ENCODE measurements at places on chromosomes 5 and 9.

DNA sequence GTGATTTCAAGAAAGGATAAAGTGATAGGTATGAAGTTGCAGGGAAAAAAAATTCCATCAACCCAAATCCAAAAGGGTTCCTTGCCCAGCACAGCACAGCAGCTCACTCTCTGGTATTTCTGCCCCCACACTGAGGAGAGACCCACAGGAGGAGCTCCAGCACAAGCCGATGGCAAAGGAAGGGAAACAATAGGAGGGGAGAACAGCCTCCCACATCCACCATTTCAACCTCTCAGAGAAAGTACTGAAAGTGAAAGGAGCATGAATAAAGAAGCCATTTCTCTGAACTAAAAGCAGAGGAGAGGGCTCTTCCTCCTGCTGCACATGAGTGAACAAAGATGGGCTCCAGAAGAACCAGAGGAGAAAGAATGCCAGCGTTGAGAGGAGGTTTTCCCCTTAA lies 54.9 kb upstream of the ZSWIM6 start:
- no peak for DNase-seq

- DNase-seq: peak; percentile 78
These were observed 297.7 kb downstream of the CSNK1G3 start for GRCh38 chr5:123809594-123810221.

DNA sequence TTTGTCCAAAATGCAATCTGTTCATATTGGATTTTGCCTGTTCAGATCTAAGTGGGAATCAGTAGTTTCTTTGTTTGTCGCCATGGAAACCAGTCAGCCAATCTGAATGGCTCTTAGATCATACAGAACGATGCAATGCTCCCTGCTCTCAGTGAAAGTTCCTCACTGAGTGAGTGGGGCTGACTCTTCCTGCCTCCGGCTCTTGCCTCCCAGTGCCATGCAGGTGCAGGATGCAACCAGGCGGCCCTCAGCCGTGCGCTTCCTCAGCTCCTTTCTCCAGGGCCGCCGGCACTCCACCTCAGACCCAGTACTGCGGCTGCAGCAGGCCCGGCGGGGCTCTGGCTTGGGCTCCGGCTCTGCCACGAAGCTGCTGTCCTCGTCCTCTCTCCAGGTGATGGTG lies at the start of gene PTPDC1:
PTPDC1 (plus strand) TSS at position 151 of the 400 bp plus-strand sequence; CDS start at position 218, 67 bp downstream.
- DNase-seq: no peak

GRCh38 chr5:125883223-125883622 lies 540.0 kb upstream of the GRAMD2B start:
- DNase-seq: no peak

Data from NCI-H524 (cell line).